ENCODE measurements at places on chromosomes 1 and 21.

- DNase-seq = no peak
Observed at GRCh38 chr1:244160455-244161235, 109.6 kb downstream of the ZBTB18 start.

- no peak for DNase-seq
Observed at GRCh38 chr21:31629972-31630711, 29.4 kb upstream of the SOD1 start.

GRCh38 chr1:201332616-201333335 lies 44.7 kb downstream of the TNNT2 start:
- no peak for DNase-seq

DNA sequence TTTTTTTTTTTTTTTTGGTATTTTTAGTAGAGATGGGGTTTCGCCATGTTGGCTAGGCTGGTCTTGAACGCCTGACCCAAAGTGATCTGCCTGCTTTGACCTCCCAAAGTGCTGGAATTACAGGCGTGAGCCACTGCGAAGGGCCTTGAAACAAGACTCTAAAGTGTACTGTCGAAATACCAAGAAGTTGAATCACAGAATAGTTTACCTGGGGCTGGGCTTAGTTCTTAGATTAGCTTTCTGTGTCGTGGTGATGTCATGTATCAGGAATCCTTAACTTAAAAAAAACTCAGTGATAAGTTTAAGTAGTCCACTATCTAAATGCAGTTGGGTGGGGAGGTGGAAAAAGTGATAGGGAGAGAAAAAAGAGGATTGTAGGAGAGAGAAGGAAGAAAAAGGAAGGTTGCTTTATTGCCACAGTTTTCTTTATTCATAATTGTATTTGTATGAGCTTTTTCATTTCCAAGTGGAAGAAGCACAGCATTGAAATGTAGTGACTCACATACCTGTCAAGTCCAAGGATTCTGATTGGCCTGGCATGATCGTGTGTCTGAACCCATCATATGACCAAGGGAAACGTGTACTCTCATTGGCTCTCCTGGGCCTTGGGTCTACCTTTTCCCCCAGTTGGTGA lies 13.4 kb downstream of the ITSN1 start:
- no peak for DNase-seq

DNA sequence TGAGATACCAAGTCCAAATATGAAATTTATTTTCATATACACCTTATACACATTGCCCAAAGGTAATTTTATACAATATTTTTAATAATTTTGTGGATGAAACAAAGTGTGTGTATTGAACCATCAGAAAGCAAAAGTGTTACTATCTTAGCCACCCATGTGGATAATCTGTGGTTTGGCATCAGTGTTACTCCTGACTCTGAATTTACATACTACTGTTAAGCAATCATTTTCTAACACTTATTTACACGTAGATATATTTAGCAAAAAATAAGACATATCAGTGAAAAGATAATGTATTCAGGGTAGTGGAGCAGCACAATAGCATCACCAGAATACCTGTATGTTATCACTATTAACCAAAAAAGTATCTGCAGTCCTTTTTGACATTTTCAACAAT lies 23.8 kb downstream of the DENND2D start:
- DNase-seq = no peak

GRCh38 chr1:24966724-24967346 lies 36.8 kb upstream of the RUNX3 start:
- peak; percentile 83 for DNase-seq

DNA sequence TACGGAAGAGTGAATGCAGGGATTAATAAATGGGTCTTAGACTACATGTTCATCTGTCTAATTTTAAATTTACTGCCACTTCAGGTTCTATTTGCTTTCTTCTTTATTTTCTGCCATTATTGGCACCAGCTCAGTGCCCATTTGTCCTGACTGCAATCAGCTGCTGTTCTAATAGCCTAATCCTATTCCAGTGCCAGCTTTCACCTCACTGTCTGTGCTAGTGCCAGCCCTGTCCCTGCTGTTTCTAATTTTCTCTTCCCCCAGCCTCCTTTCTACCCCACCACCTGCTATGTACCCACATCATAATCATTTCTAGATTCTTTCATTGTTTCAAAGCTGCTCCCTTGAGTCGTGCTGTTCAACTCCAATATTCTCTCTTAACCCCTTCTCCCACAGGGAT lies 86.4 kb downstream of the KCNK1 start:
- no peak for DNase-seq

- no peak for DNase-seq
Observed at GRCh38 chr1:11881749-11882441, 23.1 kb upstream of the NPPB start.

DNA sequence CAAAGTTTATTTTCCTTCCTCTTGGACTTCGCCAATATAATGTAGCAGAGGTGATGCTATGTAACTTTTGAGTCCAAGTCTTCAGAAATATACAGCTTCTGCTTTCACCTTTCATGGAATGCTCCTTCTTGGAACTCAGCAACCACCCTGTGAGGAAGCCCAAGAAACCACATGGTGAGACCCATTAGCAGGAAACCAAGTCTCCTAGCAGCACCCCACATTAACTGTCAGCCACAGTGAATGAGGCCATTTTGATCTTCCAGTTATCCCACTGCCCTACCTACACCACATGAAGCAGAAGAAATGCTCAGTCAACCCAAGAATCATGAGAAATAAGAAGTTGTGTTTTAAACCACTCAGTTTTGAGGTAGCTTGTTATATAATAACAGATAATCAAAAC lies 58.2 kb downstream of the PAPPA2 start:
- DNase-seq = no peak

DNA sequence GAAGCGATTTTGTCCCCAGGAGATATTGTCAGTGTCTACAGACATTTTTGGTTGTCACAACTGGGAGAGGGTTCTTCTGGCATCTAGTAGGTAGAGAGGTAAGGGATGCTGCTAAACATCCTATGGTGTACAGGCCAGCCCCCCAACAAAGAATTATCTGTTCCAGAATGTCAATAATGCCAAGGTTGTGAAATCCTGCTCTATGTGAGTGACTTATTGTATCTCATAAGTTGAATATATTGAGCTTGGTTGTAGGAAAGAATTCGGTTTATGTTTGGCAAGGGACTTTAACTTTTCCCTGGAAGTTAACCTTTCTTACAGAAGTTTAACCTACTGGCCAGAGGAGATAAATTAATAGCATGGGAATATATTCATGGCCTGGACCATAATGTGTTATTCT lies 52.6 kb upstream of the ANGPTL1 start:
- DNase-seq = no peak

DNA sequence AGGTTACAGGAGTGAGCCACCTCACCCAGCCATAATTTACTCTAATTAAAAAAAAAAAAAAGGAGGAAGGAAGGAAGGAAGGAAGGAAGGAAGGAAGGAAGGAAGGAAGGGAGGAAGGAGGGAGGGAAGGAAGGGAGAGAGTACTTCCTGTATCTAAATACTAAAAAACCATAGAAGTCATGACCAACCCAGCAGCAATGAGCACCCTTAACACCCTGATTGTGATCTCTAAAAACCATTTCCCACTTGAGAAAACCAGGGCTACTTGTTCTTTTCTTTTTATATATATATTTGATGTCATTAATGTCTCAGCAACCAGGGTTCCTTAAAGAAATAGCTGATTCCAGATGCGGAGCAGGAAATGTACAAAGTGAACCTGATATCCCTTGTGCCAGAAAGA lies 31.2 kb downstream of the ARID4B start:
- no peak for DNase-seq

- DNase-seq = no peak
Observed at GRCh38 chr1:1065265-1065939, 8.7 kb downstream of the RNF223 start.

DNA sequence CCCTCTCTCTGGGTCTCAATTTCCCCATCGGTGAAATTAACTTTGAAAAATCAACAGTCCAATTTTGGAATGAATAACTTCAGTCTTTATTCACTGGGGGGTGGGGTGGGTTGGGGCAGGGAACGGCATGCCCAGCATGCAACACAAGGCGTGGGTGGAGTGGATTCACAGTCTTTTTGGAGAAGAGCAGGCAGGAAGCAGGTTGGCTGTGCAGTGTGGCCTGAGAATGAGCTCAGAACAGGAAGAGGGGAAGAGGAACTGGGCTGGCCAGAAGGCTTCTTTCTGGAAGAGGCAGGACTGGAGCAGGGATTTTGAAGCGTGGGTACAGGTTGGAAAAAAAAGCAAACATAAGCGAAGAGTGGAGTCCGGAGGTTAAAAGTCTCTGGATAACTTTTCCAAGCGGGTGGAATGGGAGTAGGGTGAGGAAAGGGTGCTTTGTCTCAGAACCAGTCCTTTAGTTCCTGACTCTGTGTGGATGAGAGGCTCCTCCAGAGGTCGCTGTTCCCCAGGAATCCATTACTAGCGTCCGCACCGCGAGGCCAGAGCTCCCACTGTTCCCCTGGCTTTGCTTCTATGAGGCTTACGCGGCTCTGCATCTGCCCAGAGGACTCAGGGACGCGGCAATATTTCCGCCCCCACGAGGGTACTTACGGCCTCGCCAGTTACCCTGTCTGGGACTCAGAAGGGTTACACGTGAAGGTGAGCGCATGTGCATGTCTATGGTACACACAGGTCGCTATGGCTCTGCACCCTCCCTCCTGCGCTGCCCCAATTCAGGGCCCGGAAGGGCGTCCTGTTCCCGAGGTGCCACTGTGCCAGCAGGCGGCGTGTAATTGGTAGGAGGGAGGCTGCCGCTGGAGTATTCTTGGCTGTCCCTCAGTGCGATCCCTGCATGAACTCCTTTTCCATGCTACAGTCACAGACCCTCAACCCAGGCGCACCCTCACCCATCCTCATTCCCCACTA lies 5.5 kb upstream of the FOXD2 start:
- DNase-seq = peak; percentile 46
